ENCODE measurements at places on chromosomes 1 and 21.

GRCh38 chr1:6025269-6026094, 20.2 kb upstream of the KCNAB2 start:
- DNase-seq: no peak

DNA sequence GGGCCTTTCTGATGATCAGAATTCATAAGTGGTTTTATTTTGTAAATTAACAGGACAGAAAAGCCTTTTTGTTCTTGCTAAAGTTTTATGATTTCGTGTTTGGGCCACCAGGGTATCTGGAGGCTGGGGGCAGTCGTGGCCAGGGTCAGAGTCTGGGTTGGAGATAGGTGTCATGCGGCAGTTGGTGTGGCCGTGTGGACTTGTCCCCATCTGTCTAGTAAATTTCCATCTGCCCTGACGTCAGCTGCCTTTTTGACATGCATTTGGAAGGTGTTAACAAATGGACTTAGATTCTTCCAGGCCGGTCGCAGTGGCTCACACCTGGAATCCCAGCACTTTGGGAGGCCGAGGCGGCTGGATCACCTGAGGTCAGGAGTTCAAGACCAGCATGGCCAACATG, 56.8 kb downstream of the SKI start:
- DNase-seq: no peak

DNA sequence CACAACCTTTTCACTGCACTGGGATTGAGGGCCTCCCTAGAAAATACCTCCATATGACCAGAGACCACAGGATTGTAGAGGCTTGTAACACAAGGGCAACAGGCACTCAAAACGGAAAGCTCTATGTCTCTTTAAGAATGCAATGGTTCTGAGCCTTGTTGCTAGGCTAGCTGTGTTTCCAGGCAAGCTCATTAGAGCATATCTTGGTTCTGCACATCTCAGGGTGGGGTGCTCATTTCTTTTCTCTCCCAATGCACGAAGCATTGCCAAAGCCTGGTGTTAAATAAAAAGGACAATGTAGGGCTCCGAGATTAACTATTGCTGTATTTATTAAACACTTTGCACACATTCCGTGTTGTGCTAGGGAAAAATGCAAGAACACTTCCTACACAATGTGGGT, 315.9 kb downstream of the PRDM2 start:
- DNase-seq: no peak

DNA sequence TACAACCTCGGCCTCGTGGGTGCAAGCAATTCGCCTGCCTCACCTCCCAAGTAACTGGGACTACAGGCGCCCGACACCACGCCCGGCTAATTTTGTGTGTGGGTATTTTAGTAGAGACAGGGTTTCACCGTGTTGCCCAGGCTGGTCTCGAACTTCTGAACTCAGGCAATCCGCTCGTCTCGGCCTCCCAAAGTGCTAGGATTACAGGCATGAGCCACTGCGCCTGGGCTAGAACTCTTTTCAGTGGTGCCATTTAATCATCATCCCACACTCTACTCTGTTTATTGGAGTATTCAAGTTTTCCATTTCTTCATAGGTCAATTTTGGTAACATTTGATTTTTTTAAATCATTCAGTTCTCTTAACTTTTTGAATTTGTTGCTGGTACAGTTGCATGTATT, 101.3 kb downstream of the DHRS3 start:
- no peak for DNase-seq

DNA sequence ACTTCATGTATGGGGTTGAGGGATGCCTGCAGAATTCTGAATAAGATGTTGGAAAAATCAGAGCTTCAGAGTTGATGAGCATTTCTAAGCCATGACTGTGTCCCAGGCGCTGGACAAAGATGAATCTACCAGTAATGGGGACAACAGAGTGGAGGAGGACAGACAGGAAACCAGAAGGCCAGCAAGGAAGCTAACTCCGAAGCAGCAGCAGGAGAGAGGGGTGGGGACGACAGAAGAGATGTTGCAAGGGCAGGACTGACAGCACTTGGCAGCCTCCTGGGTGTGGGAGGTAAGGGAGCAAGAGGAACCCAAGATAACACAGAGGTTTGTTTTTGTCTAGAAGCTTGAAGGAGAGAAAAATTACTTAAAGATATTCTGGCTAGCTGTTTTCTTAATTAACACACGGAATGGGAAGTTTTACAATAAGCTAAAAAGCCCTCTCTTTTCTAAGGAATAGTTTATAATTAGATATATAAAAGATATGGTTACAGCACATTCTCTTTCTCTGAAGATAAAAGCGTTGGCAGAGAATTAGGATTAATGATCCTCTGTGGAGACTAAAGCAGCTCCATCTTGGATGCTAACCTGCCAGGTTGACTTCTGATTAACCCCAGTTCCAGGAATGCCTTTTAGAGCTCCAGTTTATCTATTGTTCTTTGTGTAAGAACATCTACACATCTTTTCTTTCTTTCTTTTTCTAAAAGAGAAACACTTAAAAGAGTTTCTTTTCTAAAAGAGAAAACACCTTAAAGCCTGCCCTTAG, 92.7 kb downstream of the TENT5C start:
- DNase-seq: no peak

- DNase-seq: no peak
Measured at GRCh38 chr1:234597894-234598293, 12.1 kb downstream of the IRF2BP2 start.

DNA sequence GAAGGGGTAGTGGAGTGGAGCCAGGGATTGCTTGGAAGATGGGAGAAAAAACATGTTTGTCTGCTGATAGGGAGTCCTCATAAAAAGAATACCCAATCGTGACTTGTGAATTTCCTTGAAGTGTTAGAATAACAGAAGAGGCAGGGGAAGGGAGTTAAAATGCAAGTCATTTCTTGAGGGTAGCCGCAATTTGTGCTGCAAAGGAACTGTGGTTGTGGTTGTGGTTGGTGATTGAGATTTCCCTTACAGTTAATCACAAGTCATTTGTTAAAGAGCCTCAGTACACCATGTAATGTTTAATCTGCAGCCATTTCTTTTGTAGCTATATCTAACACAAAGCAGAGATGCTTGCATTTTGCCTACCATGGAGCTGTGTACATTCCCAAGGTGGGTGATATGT, 38.5 kb upstream of the EGLN1 start:
- no peak for DNase-seq

GRCh38 chr21:28427394-28428022, 565.2 kb downstream of the LTN1 start:
- no peak for DNase-seq

Measured in NCI-H1417 treated with DMSO at 0.1 percent for 48 hours (cell line).